Head of caudate nucleus (tissue), 42 donors: ENCODE measurements at places on chromosomes 3 and 15.

- DNase-seq, result no peak
Measured at GRCh38 chr3:56144805-56145204, 323.5 kb downstream of the ERC2 start.

DNA sequence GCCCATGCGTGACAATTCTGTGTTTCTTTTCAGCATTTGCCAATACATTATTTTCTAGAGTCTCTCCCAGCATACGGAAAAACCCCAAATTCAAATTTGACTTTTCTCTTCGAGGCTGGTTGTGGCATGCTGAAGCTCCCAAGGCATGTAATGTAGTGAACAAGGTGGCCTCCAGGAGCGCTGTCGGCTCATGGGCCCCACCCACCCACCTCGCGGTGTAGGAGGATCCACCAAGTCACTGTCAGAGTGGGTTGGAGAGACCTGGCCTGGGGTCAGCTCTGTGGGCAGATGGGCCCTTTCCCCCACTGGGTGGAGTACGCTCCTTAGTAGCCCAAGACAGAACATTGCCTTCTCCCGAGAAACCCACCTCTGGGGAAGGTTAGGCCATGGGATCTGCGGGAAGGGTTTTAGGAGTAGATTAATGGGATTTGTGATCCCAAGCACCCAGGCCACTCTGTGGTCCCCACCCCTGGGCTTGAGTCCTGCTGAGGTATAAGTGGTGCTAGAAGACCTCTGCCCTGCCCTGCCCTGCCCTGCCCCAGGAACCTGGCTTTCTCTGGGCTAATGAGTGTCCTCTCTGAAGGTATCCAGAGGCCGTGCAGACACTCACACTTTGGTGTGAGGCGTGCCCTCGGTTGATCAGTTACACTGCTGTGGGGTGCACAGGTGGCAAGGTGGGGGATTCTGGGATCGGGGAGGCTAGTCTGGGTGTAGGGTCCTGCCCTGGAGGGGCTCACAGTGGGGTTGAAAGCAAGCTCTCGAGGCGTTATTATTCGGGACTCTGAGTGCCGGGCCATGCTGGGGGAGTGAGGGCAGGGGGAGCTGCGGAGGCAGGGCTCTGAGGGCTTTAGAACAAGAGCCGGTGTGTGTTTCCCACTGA, 97.9 kb downstream of the APBA2 start:
- DNase-seq, result no peak

- no peak for DNase-seq
Measured at GRCh38 chr15:101731746-101732145, 7.5 kb upstream of the TARS3 start.

GRCh38 chr15:90191344-90191687, 9.8 kb upstream of the SEMA4B start:
- no peak for DNase-seq

GRCh38 chr3:55692295-55692956, 205.3 kb upstream of the WNT5A start:
- DNase-seq, result no peak

GRCh38 chr3:161014843-161015749, 90.1 kb downstream of the B3GALNT1 start:
- no peak for DNase-seq

- DNase-seq, result no peak
Measured at GRCh38 chr3:44289882-44290462, 48.3 kb downstream of the TOPAZ1 start.

- no peak for DNase-seq
Measured at GRCh38 chr3:21901484-21901883, 150.5 kb upstream of the ZNF385D start.

GRCh38 chr3:127551178-127551577, 39.4 kb downstream of the TPRA1 start:
- no peak for DNase-seq

DNA sequence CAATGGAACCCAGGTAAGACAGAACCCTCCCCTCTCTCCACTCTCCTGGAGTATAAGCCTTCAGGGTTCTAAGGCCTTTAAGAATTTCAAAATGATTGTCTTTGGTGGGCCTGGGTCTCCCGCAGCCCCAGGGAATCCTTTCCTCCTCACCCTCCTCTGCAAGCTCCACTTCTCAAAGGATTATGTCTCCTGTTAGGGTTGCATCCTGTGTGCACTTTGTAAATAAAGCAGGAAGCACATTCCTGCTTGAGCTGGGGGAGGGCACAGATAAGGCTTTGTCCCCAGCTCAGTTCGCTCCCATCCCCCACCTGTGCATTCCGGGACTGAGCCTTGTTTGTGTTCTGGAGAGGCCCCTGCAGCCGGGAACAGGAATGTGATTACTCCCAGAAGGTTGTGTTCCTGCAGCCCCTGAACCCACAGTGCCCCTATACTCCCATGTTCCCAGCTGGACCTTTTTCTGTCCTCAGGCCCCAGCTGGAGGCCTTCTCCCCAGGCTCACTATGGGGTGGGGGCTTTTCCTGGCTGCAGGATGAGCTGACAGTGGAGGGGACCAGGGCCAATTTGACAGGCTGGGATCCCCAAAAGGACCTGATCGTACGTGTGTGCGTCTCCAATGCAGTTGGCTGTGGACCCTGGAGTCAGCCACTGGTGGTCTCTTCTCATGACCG, 9.5 kb downstream of the TYRO3 start:
- DNase-seq, result no peak

- peak; percentile 51 for DNase-seq
Measured at GRCh38 chr3:4750306-4750968, 228.8 kb upstream of the BHLHE40 start.

DNA sequence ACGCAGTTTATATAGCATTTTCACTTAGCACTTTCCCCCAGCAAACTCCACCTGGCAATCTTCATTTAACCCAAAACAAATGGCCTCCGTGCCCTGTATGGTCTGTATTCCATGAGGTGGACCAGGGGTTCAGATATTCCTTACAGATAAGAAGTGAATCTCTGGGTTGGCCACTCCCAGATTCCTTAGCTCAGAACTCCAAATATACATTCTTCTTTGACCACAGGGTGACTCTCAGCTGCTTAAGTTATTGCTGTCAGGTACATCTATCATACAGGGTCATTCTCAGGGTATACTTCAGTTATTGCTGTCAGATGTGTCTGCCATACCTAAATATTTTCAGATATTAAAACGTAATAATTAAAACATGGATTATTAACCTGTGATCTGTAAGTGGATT, 229.8 kb downstream of the TBL1XR1 start:
- DNase-seq, result no peak

GRCh38 chr3:64956711-64957325, 269.0 kb upstream of the ADAMTS9 start:
- no peak for DNase-seq

GRCh38 chr15:100873029-100873677, 6.5 kb upstream of the ALDH1A3 start:
- DNase-seq, result peak; percentile 85

DNA sequence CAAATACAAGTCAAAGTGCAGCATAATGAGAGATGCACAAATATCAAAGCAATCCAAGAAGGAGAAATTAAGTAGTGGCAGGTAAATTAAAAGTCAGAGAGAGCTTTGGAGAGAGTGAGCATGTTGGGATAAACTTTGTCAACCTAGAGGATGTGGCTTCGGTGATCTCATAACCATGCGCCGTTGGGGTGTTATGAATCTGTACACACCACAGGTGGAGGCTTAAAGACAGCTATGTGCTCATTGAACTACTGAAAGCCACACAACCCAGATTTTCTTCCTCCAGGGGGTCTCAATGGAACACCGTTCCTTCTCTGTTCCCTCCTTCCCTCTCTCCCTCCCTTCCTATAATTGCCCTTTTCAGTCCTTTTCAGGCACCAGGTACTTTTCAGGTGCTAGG, 52.0 kb downstream of the SUCNR1 start:
- no peak for DNase-seq

- DNase-seq, result no peak
Measured at GRCh38 chr3:124320976-124321375, 329.1 kb upstream of the ROPN1 start.

DNA sequence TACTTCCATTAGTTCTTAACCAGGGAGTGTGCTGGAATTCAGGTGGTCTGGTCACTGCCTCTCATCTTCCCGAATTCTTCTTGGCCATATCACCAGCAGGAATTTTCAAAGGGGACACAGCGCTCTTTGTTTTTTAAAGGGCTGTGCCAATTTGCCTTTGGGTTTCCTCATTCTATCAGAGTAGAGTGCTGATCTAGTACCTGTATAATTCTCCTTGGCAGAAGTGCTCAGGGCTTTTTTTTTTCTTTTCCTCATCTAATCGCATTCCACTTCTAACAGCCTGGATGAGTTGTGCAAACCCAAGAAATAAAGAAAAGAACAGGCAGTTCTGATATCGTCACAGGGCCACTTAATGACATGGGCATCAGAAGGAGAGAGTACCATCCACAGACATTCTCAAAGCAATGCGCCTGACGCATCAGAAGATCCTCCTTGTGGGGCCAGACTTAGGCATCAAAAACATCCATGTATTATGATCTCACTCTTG, 121.0 kb downstream of the ASB7 start:
- DNase-seq, result no peak

DNA sequence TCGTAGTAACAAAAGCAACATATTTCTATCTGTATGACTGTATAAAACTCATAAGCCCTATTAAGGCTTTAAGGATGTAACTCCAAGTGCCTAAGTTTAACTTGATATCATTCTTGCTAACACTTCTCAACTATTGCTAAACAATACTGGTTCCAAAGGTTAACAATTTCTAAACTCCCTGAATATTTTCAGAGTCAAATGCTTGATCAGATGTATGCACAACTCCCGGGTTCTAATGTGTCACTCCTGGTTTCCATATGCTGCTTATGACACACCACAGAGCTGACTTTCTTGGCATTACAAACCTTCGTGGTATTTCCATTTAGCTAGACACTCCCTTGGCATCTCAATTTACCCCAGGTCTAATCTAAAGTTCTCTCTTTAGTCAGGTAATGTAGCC, 26.3 kb downstream of the DZIP1L start:
- no peak for DNase-seq

GRCh38 chr3:140439527-140439926, 238.3 kb upstream of the TRIM42 start:
- DNase-seq, result no peak

GRCh38 chr3:178624276-178624675, 88.0 kb downstream of the KCNMB2 start:
- DNase-seq, result no peak

- DNase-seq, result no peak
Measured at GRCh38 chr15:51079226-51079625, 15.5 kb downstream of the TNFAIP8L3 start.

DNA sequence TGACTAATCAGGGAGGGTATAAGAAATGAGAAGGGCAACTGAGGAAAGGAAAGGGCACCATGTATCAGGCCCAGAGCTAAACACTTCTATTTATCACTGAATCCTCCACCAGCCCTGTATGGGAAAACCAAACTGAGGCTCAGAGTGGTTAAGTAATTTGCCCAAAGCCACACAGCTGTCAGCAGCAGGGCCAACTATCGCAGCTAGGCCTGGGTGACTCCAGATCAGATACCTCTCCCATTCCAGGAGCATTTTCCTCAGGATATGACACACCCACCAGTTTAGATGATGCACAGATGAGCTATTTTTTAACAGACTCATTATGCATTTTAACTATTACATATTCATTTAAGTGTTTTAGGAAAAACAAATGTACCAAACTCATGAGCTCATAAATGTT, 14.5 kb downstream of the NUP210 start:
- no peak for DNase-seq

DNA sequence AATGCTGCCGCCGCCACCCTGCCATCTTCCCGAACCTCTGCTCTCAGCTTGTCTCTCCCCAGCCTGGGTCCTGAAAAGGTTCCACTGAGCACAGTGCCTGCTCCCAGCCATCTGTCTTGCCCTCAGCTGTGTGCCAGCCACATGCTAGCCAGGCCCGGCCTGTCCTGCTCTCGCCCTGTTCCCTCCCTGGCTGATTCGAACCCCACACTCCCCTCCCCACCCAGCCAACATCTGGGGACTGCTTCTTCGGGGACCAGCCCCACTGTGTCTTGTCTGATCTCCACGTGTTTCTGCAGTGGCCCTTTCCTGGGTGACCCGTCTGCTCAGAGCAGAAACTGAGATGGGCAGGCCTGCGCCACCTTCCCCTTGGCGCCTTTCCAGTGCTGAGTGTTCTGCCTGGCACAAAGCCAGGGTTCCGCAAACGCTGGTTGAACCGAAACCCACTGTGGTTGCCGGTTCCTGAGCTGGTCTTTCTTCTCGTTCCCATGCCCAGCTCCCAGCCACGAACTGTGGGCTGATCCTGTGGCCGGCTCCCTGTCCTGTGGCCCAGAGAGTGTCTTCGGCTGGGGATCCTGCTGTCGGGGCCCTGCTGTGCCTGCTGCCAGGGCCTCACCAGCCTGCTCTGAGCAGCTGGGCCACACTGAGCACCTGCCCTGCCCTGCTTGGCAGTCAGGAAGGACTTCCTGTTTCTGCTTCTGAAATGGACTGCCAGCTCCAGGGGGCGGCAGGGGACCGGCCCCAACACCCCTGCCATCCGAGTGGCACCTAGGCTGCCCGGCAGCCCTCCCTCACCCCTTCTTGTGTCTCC, 62.7 kb upstream of the KLF13 start:
- peak; percentile 62 for DNase-seq

- no peak for DNase-seq
Measured at GRCh38 chr15:62403164-62403809, 238.2 kb upstream of the C2CD4B start.

GRCh38 chr3:138933981-138934691, 12.8 kb downstream of the FOXL2 start:
- no peak for DNase-seq

DNA sequence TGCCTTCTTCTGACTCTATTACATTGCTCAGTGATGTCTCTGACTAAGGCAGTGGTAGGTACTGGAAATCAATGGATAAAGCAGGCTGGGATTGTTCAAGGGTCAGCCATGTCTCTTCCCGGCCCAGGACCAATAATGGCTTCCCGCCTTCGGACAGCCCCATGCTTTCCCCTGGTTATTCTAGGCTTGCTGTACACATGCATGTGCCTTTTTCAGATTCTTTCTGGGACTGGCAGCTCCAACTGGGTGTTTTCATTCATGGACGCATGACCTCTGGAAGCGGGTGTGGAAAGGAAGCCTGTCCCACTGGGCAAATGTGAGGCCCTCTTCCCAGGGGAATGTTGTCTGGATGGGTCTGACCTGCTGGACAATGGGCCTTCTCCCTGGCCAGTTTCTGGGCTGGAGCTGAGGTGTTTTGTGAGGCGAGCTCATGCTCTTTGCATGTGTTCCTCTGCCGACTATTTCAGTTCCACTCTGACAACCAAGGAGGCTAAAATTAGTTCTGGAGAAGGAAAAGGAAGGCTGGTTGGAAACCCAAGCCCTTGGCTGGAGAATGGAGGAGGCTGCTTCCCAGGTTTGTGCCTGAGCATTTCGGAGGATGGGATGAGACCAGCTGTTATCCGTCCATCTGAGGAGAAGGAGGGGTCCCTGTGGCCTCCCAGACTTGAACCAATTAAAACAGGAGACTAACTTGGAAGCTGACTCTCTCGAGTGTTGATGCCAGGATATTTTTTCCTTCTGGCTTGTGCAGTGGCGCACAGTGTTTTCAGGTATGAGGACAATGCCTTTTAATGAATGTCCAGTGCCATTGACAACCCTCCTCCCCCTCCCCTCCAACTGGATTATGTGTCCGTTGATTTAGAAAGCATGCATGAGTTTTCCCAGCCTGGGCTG, 6.9 kb downstream of the ACVR2B start:
- no peak for DNase-seq

- DNase-seq, result no peak
Measured at GRCh38 chr15:74428970-74429780, 4.6 kb downstream of the SEMA7A start.

GRCh38 chr3:95350049-95350448, 1287.2 kb downstream of the NSUN3 start:
- DNase-seq, result no peak
